ENCODE measurements at places on chromosomes 1 and 21.

DNA sequence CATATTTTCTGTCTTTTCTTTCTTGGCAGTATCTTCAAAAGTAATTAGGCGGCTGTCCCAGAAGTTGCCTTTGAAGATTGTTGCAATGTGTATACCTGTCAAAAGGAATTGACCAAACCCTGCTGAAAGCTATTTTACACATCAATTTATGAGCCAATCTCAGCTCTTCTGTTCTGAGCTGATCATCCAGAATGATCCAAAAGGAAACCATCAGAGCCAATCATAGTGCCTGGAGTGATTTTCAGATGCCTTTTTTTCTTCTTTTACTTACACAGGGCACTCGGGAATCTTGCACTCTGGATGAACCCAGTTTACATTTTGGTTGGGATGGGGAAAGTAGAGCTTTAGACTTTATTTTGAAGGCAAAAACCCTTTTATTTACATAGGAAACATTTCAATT lies 21.8 kb upstream of the APOBEC4 start:
- DNase-seq, result peak; percentile 77

GRCh38 chr1:205293350-205294074 lies 28.0 kb downstream of the NUAK2 start:
- DNase-seq, result no peak

DNA sequence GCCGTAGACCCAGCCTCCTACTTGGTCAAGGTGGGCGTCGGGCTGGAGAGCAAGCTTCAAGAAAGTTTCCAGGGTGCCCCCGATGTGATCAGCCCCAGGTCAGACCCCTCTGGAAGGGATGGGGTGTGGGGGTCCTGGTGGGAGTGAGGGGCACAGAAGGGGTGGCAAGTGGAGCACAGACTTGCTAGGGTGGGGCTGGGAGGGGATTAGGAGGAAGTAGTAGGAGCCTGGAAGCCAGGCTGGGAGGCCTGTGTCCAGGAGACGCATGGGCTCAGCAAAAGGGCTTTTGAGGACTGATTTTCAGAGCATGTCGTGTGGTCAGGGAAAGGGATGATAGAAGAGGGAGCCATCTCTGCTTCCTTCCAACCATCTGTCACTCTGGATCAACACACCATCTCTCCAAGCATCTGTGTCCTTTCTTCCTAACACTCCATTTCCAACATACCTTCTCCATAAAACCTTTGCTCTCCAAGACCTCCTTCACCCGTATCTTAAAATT lies 8.5 kb downstream of the TRIM46 start:
- no peak for DNase-seq

DNA sequence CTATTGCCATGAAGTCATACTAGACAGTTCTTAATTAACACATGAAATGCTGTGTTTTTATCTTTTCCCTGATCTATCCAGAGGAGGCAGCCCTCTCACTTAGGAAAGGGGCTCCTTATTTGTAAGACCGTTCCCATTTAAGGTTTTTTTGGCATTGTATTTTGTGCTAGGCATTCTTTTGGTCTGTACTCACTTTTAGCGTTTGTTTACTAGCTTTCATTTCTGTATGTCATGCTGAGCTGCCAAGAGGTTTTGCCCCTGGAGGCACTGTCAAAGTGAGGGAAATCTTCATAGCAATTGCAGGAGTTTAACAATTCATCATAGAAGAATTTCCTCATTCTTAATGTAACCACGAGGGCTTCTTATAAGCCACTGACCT lies 59.5 kb downstream of the MTR start:
- no peak for DNase-seq

- DNase-seq, result peak; percentile 15
Measured at GRCh38 chr1:233738850-233739249, 124.9 kb downstream of the KCNK1 start.
